NCI-H2107 (cell line): ENCODE measurements at places on chromosomes 11 and 22.

DNA sequence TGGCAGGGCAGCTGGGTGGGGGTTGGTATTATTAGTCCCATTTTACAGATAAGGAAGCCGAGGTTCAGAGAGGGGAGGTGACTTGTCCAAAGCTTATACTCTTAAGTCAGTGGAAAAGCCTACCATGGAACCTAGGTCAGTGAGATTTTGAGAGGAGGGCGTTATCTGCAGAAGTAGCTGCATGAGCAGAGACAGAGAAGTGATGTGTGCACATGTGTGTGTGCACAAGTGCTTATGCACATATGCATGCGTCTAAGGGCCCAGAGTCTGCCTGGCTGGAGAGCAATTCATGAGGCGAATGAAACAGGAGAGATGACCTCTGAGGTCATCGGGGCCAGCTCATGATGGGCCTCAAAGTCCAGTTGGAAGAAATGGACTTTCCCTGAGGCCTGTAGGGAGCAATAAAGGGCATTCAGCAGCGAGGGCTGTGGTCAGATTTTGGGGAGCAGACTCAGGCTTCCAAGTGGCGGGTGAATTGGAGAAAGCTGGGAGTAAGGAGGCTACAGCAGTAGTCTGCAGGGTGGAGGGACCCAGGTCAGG, 8.2 kb downstream of the PLEKHB1 start:
- no peak for DNase-seq

DNA sequence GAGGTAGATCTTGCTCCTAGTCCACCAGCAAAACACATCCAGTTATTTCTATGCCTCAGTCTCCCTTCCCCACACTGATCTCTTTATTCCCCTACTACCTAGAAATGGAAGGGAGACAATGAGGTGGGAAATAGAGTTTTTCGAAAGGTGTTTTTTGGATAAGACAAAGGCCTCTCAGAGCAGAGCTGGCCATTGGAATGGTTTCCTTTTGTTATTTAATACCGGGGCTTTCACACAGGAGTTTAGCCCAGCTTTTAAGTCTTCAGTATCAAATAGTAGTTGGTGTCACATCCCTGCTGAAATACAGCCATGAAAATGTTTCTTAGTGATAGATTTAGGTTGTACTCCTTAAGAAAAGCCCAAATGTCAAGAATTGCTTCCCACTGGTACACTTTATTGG, 65.4 kb upstream of the B3GAT1 start:
- no peak for DNase-seq

GRCh38 chr11:96151501-96151900, 191.5 kb downstream of the MAML2 start:
- no peak for DNase-seq

DNA sequence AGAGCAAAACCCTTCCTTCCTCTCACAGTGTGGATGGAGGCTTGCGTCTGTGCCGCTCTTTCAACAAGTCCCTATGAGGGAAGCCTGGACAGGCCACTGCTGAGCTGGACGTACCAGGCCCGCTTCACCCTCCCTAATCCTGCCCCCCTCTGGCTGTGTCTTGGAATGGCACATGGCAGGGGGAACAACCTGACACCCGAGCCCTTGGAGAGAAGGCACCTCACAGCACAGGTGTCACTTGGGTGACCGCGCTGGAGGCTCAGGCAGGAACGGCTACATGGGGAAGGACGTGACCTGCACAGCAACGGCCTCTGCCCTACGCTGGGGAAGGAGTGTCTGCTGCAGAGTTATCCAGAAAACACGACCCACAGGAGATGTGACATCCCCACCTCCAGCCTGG, 11.0 kb downstream of the CARS1 start:
- no peak for DNase-seq

GRCh38 chr11:62466444-62466843, 47.6 kb downstream of the SCGB1A1 start:
- no peak for DNase-seq

- DNase-seq: no peak
Observed at GRCh38 chr11:73216465-73216864, 1.6 kb upstream of the P2RY2 start.

DNA sequence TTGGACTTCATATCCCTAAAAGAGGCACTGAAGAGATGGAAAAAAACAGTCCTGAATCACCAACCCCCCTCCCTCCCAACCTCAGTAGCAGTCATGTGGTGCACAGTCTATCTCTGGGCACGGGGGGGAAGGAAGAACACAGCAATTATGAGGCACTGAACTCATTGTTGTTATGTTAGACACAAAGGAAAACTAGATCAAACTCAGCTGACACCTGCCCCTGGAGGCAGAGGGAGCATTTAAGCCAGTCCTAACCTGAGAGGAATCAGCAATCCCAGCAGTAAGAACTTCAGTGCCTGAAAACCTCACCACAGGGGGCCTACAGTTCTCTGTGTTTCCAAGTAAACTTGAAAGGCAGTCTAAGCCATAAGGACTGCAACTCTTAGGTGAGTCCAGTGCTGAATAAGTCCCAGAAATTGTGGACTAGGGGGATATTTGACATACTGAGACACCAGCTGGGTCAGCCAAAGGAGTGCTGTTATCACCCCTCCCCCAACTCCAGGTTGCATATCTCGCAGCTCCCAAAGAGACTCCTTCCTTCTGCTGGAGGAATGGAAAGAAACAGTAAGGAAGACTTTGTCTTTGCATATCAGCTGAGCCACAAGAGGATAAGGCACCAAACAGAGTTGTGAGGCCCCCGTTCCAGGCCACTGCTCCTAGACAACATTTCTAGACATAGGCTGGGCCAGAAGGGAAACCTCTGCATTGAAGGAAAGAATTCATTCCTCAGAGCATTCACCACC, 72.5 kb downstream of the GLYATL1 start:
- DNase-seq: no peak

DNA sequence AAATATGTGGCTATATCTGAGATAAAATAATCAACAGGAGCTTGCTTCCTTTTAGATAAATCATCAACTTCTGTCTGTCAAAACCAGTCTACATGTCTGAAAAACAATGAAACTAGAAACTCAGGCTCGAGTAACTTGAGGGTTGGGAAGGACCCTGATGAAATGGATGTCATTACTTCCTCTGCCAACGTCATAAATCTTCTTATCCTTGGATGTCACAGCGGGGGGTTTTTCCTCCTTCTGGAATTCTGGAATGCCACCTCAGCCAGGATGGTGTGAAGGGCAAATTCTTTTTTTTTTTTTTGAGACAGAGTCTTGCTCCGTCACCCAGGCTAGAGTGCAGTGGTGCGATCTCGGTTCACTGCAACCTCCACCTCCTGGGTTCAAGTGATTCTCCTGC, 13.4 kb downstream of the LGR4 start:
- DNase-seq: no peak

DNA sequence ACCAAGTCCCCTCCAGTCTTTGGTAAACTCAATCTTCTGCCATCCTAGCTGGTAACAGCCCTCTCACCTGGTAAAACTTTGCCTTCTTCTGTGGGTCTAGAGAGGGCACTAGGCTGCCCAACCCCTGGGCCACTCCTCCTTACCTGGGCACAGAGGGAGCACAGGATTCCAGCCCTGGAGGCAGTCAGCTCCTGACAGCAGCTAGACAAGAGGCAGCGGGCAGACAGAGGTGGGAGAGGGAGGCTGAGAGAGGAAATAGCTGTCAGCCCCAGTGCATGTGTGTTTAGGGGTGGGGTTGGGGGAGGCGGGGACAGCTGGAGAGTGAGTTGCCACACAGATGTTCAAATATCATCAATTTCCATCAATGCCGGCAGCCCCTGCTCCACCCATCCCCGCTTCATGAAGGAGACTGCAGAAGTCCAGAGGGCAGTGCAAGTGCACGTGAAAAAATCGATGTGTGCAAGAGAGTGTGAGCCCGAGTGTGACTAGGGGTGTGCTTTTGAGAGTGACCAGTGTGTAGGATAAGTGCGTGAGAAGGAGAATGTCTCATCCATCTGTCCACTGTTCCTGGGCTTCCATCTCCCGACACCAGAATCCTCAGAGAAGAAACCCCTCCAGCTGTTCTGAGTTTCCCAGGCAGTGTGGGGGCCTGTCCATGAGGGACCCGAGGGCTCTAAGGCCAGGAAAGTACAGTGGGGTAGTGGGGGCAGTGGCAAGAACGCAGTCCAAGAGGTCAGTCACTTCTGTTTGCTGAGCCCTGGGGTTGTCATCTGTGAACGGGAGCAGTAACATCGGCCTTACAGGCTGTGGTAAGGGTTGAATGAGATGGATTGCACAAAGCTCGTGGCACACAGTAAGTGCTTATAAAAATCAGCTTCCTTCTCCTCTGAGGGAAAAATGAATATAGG, at the start of gene PTGDR2:
TSS of gene PTGDR2 (minus strand) at position 225 of the 908 bp plus-strand sequence. CDS start 2,228 bp downstream, outside the sequence.
- no peak for DNase-seq

GRCh38 chr11:18791969-18792628, 501 bp upstream of the PTPN5 start:
- no peak for DNase-seq
